ENCODE measurements at places on chromosomes 13 and 19. TPM values are rescaled to one million over a fixed set of nuclear protein-coding genes. Genes with fewer than 3 reads are reported as not detected.

FBXO17 gene
- total RNA-seq: 5.2 TPM

BRME1 gene
- 0.75 TPM for total RNA-seq

ERVV-1 gene
- total RNA-seq: not detected

SLC46A3 gene
- total RNA-seq: 6.4 TPM

ACER1 gene
- not detected for total RNA-seq

GRCh38 chr19:48698046-48698445 is 2.3 kb downstream of the FUT2 start:
- H3K4me3 ChIP-seq: no peak overlapping the region
- DNase-seq: peak; percentile 75
- H3K36me3 ChIP-seq: no peaks in the 10 kb centered on the region
- H3K4me1 ChIP-seq: peaks cover 12% of the 10 kb centered on the region

GRCh38 chr19:55777528-55777927 is 8.6 kb downstream of the RFPL4AL1 start:
- peak; percentile 16 for DNase-seq
- H3K4me1 ChIP-seq: no peaks in the 10 kb centered on the region
- H3K27me3 ChIP-seq: peaks cover 16% of the 10 kb centered on the region
- H3K27ac ChIP-seq: no peak overlapping the region
- H3K4me3 ChIP-seq: no peak overlapping the region

- H3K4me3 ChIP-seq: no peak overlapping the region
- no peak overlapping the region for H3K27ac ChIP-seq
- H3K36me3 ChIP-seq: no peaks in the 10 kb centered on the region
Measured at GRCh38 chr13:22536851-22537250, 643.9 kb upstream of the SGCG start.

THSD1 gene
- total RNA-seq: 13.3 TPM

All from MCF 10A (cell line).